ENCODE measurements at places on chromosomes 2 and 18. TPM values are rescaled to one million over a fixed set of nuclear protein-coding genes. Genes with fewer than 3 reads are reported as not detected.

GRCh38 chr2:144084114-144084661, 435.7 kb downstream of the ZEB2 start:
- DNase-seq, result no peak

GRCh38 chr2:240972201-240972600, 26.2 kb upstream of the SNED1 start:
- DNase-seq, result no peak

DNA sequence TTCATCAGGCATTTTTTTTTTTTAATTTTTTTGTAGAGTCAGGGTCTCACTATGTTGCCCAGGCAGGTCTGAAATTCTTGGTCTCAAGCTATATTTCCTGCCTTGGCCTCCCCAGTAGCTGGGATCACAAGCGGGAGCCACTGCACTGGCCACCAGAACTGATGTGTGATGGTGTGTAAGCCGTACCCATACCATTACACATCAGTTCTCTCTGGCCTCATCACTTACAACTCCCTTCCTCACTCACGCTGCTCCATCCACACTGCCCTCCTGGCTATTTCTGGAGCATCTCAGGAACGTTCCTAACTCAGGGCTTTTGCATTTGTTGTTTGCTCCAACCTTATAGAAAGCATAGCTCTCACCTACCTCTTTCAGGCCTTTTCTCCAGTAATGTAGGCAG, 834.5 kb upstream of the ID2 start:
- no peak for DNase-seq

The KCNE4 gene
- not detected for polyA plus RNA-seq

Data from immature natural killer cell (primary cell).